Transverse colon (tissue), 4 donors: ENCODE measurements at places on chromosomes 12 and 14.

DNA sequence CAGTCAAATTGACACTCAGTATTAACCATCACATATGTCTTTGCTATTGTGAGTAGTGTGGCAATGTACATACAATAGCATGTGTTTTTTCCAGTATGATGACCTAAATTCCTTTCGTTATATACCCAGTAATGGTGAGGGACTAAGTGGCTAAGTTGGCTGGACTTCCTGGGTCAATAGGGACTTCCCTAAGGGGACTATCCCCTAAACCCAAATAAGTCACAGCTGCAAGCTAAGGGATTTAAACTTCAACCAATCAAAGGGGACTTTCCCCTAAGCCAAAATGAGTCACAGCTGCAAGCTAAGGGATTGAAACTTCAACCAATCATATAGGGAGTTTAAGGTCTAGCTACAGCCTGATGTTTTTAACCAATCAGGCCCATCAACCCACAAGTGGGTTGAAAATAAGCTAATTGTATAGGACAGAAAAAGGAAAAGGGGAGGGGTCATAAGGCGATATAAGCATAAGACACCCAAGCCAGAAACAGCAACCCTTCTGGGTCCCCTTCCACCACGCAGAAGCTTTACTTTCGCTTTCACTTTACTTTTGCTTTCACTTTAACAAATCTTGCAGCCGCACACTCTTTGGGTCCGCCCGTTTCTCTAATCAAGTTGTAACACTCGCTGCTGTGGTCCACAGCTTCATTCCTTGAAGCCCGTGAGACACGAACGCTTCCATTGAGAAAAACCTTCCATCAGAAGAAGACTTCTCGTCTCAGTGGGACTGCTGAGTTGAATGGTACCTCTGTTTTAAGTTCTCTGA lies 404.4 kb downstream of the FLRT2 start:
- peak; percentile 23 for DNase-seq

- peak; percentile 27 for DNase-seq
Measured at GRCh38 chr14:23550812-23551265, 726 bp downstream of the ZFHX2 start.

DNA sequence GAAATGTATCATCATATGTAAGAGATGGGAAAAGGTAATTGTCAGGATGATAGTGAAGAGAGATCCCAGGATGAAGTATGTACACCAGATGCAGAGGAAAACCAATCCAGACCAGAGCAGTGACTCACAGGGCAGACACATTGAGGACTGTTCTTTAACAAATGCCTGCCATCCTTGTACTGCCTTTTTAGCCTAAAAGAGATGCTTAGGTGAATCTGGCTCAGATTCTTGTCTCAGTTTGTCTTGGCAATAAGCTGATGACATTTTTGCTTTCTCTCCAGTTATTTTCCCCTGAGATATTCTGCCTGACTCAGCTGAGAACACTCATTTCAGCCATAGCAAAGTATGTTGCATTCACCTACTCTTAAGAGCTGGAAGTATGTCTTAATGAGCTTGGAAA lies 405.3 kb upstream of the USP15 start:
- DNase-seq, result no peak

GRCh38 chr14:70754991-70755390 lies 54.3 kb downstream of the MAP3K9 start:
- DNase-seq, result no peak

GRCh38 chr12:92143686-92144630 lies 1.7 kb downstream of the BTG1 start:
- peak; percentile 80 for DNase-seq

DNA sequence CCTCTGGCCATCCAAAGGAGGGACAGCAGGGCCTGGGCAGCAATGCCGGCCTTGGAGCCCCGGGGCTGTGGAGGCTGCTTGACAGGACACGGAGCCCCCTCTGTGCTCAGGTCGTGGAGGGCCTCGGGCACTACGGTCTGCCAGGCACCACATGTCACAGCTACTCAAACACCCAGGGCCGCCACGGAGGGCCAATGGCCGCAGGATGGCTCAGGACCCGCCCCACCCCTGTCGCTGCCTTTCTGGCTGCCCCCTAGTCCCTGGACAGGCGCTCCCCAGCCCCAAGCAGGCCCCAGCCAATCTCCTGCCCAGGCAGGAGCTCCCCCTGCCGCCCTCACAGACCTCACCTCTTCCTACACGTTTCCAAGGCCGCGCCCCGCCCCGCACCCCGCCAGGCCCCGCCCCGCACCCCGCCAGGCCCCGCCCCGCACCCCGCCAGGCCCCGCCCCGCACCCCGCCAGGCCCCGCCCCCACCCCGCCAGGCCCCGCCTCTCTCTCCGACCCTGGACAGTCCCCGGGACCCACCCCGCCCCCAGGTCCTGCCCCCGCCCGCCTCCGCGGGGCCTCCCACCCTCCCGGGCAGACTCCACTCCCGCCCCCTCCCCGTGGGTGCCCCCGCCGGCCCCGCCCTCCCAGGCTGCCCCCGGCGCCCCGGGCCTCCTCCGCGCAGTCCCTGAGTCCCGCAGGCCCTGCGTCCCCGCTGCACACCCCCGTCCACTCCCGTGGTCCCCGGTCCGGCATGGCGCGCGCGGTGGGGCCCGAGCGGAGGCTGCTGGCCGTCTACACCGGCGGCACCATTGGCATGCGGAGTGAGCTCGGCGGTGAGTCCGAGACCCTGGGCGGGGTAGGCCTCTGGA lies at the start of gene ASPG:
Gene ASPG (plus strand): TSS at position 669 of the 857 bp plus-strand sequence. CDS start 71 bp downstream, at position 740.
- DNase-seq, result peak; percentile 62

DNA sequence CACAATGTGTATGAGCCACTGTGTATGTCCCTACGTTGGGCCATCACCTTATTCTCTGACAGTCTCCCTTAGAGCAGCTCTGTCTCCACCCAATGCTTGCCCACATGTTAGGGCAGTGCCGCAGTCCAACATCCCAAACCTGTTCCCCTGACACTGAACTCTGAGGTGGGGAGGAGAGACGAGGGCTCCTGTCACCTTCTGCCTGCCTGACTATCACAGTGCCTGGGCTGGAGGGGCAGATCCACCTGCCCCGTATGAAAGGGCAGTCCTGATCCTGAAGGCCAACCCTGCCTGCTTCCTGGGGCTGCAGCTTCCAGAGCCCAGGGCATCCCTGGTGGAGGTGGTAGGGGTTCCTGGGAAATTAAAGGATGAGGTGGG lies 2.2 kb downstream of the TGM1 start:
- DNase-seq, result no peak

DNA sequence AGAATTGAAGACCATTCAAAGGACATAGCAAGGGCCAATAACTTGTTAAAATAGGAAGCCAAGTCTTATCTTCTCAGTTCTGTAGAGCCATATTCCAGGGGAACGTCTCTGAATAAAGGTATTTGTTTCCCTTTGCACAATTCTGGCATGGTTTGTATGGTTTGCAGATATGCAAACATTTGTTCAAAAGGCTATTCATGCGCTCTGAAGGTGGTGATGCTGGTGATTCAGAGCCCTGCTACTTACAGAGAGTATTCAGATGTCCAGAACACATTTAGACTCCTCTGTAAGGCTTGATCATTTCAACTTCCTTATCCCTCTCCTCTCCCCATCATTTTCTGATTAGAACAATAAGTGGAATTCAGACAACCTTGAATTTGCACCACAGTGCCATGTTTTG lies 35.9 kb downstream of the SLC4A8 start:
- no peak for DNase-seq

- no peak for DNase-seq
Measured at GRCh38 chr12:130589540-130590317, 126.4 kb downstream of the RIMBP2 start.

GRCh38 chr12:3097186-3097804 lies 20.1 kb downstream of the TSPAN9 start:
- peak; percentile 59 for DNase-seq

- DNase-seq, result no peak
Measured at GRCh38 chr14:23646648-23647549, 10.7 kb downstream of the DHRS2 start.

- no peak for DNase-seq
Measured at GRCh38 chr12:269191-269590, 6.6 kb upstream of the SLC6A13 start.

DNA sequence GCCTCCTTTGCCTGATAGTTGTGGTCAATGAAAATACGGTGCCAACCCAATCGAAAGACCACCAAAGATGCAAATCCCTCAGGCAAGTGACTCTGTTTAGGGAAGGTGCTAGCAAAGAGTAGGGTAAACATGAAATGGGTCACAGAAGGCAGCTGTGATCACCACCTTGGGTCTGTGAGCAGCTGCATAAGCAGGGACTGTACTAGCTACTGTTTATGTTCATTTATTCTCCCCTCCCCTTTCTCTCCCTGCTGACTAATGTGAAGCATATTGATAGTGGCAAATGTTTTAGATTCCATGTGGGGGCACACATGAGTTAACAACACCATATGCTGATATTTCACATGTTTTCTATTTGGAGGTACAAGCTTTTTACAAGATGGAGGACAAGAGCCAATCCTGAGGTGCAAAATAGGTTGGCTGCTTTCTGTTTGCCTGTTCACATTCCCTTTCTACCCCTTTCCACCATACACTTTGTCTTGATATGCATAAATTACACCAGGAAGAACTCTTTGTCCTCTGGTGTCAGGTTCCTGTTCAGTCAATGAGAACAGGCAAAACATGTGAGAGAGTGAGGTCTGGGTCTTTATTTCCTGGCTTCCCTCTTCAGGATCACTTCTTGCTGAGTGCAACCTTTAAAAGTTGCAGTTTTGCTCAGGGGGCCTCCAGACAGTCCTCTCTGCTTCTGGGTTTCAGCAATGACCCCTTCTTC lies 71.1 kb downstream of the AVPR1A start:
- DNase-seq, result no peak

DNA sequence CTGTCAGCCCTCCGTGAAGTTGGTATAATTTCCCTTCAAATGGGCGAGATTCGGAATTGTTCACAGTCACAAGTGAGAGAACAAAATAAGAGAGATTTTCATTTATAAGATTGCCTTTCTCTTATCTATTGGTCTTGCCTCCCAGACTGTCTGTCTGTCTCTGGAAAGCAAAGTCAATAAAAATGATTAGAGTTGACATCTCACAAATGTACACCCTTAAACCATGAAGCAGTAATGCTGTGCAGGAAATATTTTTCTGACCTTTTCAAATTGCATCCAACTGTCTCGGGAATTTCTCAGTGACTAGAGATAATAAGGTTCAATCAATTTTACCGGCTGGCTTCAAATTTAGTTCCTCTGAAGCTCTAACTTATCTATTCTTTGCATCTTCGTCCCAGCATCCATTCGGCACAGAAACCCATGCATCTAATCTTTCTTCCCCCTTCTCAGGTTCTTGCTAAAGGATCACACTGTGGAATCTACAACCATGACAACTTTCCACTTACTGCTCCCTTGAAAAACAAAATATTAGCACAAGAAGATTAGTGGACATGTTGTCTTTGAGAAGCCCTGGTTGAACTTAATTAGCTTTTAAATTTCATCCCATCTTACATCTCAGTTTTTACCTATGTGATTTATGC lies 93.1 kb downstream of the RMST start:
- DNase-seq, result no peak

DNA sequence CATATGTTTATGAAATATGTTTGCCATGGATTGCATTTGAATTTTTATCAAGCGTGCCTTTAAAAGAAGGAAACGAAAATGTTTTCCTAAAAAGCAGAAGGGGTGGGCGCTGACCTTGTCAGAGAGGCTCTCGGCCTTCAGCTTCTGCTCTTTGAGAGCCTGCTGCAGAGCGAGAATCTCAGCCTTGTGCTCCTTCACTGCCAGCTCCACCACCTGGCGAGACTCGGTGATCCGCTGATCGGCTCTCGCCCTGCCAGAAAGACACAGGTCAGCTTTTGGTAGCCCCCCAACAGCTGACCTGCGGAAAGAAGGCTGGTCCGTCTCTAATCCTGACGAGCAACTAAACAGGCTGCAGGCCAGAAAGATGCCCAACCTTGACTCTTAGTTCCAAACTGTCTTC lies 62.4 kb downstream of the PRKAB1 start:
- DNase-seq, result no peak

DNA sequence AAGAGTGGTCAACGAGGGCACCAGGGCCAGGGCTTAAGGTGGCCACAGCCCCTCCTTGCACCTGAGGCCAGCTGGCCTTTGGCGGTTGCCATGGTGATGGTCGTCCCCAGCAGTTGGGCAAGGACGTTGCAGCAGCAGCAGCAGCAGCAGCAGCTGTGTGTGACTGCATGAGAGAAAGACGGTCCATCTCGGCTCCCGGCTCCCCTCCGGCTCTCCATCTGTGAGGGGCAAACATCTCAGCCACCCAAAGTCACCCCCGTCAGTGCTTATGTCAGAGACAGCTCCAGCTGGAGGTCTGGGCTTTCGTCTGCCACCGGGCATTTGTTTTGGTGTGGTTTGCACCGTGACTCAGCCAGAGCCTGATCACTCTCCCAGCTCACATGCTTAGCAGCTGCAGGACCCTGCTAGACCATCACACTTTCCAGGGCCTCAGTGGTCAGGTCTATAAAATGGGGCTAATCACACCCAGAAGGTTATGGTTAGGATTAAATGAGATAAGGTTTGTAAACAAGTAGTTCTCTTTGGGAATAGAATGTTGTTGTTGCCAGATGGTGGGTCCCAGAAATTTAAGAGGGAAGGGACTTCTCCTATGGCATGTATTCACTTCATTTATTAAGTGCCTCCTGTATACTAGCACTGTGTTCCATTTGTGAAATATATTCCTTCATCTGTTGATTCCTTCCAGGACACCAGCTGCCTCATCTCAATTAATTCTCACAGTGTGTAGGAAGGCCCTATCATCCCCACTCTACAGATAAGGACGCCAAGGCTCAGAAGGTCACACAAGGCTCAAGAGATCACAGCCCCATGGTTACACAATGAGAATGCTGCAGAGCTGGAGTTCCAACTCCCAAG lies 212.6 kb upstream of the LHX5 start:
- DNase-seq, result no peak

GRCh38 chr12:6076776-6077691 lies 47.4 kb downstream of the VWF start:
- no peak for DNase-seq

DNA sequence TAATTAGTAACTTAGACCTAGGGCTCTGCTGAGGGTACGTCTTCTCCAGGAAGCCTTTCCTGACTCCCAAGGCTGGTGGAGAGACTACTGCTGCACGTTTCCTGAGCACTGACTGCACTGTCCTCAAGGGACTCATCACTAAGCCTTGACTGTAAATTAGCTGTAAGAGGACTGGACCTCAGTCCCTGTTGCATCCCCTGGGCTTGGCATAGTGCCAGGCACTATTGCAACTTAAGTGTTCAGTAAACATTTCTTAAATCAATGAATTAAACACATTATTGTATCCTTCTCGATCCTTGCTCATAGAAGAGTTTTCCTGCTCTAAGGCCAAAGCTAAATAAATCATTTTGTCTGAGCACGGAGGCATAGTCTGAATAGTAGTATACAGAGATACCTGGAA lies 31.9 kb upstream of the IFNG-AS1 start:
- DNase-seq, result no peak

- no peak for DNase-seq
Measured at GRCh38 chr14:86333493-86333892, 803.5 kb downstream of the FLRT2 start.

- DNase-seq, result no peak
Measured at GRCh38 chr12:17550011-17550410, 540.0 kb downstream of the RERGL start.

DNA sequence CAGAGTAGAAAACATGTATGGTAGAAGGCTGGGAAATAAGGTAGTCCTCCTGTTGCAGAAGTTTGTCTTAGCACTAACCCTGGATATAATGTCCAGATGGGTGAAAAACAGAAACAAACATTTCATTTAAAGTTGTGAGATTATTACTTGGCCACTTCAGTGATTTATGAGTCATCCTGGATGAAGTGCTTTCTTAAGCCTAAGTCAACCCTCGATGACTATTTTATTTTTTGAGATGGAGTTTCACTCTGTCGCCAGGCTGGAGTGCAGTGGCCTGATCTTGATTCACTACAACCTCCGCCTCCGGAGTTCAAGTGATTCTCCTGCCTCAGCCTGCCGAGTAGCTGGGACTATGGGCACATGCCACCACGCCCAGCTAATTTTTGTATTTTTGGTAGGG lies 10.2 kb downstream of the DLST start:
- no peak for DNase-seq
